ENCODE measurements at places on chromosomes 1 and 21.
A peak's percentile ranks its signal among the peaks of the same experiment; 100 is the strongest.

DNA sequence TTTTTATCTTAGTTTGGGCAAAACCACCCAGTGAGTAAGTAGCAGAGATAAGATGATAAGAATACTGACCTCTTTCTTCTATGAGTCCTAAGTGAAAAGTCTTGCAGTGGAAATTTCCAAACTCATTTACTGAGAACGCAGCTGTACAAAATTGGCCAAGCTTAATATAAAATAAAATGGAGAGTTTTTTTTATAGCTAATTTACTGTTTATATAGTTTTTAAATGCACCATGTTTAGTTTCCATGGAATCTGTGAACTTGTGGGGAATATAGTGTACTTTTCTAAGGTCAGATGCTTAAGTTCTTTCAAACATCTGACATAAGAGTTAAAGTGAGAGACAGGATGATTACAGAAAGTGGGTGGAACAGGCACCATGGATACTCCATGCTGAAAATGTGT is 833.5 kb downstream of the ADGRL2 start:
- no peak for DNase-seq

- no peak for DNase-seq
Observed at GRCh38 chr1:19978143-19978542, 1.3 kb downstream of the PLA2G2A start.

DNA sequence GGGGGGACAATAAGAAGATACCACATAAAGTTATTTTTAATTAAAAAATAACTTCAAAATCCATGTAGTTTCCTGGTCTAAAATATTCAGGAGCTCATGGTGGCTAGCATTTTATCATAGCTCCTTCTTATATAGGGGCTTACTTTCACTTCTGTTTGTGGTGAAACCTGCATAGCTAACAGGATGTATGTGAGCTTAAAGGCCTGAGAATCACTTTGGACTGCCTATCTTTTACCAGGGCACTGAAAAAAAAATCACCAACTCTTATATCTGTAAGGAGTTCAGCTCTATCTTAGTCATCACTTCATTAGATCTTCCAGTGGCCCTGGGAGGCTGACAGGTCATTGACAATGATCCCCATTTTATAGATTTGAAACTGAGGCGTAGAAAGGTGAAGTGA is 21.3 kb downstream of the UROD start:
- no peak for DNase-seq

DNA sequence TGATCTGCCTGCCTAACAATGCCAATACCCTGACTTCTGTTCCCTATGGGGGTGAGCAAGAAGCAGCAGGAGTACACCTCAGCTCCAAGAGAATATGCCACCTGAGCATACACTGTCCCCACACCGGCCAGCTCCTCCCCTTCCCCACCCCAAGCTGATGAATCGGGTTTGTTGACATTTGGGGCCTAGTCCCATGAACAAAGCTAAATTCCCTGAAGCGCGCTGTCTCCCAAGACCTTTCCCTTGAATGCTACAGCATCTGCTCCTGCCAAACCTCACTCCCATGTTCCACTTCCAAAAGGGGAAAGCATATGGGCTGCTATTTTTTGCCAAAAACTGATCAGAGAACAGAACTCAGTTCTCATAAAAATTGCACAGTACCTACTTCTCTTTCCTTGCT is 220.4 kb upstream of the CAMK1G start:
- no peak for DNase-seq

DNA sequence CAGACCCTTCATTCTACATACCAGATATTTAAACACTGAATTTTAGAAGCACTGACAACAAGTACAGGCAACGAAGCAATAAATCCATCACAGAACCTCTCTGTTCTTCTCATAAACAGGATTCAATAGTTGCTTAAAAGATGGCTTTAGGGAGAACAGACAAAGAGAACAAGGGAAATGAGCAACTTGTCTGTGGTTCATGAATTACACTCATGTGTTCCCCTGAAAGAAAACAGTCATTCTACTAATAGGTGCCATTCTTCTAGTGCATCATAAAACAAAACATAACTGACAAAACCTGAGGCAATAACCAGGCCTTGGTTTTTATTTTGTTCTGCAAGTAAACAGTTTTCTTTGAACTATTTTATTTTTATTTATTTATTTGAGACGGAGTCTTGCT is 6.8 kb downstream of the GNL2 start:
- DNase-seq = no peak

DNA sequence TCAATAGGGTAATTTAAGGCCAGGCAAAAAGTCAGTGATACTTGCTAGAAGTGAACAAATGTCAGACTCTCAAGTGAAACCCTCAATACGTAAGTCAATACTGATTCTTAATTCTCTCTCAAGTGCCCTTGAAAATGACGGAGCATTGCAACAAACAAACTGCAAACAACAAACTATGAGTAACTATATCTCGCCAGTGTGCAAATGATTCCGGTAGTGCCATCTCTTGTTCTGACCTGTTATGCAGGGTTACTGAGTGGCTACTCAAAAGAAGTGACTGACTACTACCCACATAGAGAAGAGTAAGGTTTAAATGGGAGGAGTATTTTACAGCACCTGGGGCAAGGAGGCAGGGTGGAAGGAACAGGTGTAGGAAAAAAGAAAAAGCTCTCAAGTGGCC is 1.6 kb downstream of the SLC19A2 start:
- DNase-seq = peak; percentile 35

DNA sequence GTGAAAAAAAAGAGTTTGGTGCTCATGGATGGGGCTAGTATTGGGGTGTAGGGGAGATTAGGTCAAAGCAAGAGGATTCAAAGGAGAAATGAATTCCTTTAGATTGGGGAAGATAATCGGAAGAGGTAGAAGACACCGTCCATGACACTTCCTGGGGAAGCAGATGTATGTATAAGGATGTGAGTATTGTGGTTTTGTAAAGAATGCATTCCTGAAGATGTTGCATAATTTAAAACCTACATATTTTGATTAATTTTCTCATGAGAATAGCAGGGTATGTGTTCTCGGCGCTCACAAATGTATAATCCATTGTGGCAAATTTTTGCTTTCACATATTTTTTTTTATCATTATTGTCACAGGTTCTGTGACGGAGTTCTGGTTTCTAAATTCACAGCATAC is 5.5 kb upstream of the LGALS8 start:
- no peak for DNase-seq

GRCh38 chr21:25462517-25462971 is 144.7 kb downstream of the MRPL39 start:
- no peak for DNase-seq

DNA sequence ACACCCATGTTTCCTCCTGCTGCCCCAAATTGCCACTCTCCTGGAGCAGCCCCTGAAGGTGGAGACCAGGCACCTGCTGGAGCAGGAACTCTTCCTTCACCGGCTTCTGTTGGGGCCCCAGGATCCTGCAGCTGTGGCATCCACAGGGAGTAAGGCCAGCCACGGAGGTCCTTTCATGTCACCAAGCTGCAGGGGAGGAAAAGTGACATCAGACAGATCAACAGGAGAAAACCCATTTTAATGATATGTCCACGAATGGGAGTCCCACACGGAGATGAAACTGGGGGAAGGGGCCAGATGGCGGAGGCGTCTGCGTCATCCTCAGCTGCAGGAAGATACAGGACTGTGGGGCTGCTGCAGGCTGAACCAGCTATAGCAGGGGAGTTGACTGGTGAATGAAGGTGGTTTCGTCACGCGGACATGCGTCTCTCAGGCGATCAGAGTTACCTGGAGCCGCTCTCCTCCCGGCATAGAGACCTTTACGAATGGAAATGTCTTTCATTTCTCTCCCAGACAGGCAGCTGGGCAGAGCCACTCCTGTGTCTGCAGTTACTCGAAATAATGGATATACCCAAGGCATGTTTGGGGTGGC is 9.9 kb downstream of the TP73 start:
- DNase-seq = peak; percentile 36

DNA sequence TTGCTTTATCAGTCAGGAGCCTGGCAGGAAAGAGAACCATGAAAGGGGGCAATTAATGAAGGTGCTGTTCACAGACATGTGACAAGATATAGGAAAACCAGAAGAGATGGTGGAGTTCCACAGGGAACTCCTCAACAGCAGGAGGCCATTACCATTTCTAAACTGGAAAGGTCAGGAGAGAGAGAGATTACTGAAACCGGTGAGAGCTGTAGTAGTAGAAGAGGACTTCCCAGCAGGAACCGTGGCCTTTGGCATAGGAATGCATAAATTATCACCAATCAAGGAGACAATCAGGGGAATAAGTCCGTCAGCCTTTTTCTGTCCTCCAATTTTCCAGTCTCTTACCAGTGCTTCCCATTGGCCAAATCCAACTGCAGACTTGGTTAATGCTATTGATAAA is 23.0 kb upstream of the ABCD3 start:
- no peak for DNase-seq

- DNase-seq = no peak
Observed at GRCh38 chr1:185732951-185733350, 1.2 kb upstream of the HMCN1 start.

DNA sequence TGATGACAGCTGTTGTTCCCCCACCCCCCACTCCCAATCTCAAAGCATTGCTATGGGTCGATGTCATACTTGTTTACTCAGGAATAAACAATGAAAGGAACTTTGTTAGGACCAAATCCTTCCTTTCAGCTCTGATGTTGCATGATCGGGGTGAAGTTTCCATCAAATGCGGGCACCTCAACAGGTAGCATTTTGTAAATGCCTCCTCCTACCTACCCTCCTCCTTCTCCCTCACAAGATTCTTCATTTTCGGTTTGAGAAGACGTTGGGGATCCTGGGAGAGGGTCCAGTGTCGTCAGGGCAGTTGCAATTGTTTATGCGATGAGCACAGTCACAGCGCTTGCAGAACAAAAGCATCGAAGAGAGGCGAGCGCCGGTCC is 758 bp upstream of the HUNK start:
- no peak for DNase-seq

DNA sequence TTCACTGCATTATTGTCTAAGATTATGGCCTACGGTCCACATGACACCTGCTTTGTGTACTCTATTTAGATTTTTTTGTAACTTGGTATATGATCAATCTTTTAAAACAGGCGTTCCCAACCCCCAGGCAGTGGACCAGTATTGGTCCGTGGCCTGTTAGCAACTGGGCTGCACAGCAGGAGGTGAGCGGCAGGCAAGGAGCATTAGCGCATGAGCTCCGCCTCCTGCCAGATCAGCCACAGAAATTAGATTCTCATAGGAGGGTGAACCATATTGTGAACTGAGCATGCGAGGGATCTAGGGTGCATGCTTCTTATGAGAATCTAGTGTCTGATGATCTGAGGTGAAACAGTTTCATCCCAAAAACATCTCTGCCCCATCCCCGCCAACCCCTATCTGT is 228.4 kb upstream of the NR5A2 start:
- DNase-seq = peak; percentile 10

- no peak for DNase-seq
Observed at GRCh38 chr1:175252561-175252960, 60.0 kb upstream of the KIAA0040 start.

DNA sequence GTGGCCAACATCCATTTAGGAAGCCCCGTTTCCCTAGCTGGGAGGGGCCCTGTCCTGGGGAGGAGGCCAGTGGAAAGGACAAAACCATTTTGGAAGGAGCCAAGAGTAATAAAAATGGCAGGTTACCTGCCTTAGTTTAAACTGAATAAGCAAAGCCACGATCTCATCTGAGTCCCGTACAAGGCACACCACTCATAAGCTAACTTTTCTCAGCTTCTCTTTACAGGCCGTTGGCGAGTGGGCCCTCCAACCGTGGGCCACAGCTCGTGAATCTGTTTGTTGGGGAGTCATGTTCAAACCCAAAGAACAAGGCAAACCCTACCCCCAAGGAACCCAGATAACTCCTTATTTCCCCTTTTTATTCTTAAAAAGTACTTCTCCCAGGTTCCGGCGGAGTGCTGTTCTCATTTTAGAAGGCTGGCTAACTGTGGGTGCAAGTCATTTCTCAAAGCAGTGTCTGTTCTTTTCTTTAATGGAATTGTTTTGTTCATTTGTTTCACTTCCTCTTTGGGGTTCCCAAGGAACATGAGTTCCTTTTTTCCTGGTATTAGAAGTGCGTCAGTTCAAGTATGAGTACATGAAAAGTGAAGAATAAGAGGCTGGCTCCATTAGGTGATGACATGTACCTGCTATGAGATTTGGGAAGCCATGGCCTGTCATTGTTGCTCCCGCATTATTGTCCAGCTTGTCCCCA is 89.0 kb downstream of the PSMG1 start:
- no peak for DNase-seq

DNA sequence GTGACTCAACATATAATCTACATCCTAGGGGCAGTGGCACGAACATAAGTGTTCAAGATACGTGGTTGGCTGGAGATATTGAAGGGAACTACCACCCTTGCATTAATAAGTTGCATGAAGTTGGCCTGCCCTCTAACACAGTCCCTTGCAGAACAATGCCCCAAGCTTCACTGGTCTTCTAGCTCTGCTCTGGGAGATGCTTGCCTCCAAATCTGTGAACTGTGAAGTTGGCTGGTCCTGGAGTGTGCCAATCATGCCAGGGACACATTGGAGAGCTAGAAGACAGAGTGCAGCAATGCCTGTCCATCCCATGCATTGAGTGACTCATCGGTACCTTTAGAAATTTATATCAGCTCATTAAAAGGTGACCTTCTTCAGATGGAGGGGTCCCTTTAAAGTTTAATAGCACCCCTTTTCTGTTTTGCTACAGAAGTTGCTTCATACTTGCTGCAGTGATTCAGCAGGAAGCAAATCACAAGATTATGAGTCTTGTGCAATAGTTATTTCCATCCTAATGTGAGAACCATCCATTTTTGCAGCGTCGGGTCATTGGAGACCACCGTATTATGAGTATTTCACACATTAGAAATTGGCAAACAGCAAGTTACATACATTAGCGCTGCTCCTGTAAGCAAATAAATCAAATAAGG is 55.2 kb upstream of the KAZN start:
- no peak for DNase-seq

DNA sequence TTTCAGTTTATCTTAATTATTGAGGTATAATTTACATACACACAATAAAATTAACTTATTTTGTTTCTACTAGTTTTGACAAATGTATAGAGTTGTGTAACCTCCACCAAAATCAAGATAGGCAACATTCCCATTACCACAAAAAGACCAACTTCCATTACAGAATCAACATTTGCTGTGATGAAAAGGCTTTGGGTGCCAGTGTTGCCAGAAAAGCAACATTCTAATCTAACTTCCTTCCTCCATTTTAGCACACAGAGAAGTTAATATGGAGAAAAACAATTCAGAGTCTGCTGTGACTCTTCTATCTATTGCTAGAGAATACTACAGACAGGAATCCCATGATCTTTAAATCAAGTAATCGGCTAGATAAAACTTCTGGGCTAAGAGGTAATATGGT is 245.3 kb downstream of the RERE start:
- no peak for DNase-seq

- no peak for DNase-seq
Observed at GRCh38 chr1:55316947-55317662, 101.9 kb upstream of the USP24 start.

DNA sequence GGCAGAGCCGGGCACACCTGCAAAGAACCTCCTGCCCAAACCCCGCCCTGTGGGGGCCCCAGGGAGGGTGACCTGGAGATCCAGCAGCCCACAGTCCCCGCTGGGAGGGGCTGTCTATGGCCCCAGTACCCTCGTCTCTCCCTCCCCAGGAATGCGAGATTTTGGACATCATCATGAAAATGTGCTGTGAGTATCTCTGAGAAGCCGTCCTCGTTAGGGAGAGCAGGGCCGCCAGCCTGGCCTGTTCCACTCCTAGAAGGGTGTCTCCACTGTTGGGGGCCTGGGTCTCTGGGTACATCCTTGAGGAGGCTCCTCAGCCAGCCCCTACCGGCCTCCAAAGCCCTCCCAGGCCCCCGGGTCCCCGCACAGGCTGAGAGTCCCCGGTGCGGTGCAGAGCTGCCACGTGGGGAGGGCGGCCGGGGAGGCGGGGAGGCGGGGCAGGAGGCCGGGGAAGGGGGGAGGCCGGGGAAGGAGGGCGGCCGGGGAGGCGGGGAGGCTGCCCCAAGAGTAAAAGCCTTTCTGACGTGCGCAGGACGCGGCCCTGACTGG is 18.7 kb downstream of the COL6A1 start:
- DNase-seq = peak; percentile 55

All from left lung (tissue), 14 donors.